Left cardiac atrium (tissue), 4 donors: ENCODE measurements at places on chromosomes 3 and 15.

DNA sequence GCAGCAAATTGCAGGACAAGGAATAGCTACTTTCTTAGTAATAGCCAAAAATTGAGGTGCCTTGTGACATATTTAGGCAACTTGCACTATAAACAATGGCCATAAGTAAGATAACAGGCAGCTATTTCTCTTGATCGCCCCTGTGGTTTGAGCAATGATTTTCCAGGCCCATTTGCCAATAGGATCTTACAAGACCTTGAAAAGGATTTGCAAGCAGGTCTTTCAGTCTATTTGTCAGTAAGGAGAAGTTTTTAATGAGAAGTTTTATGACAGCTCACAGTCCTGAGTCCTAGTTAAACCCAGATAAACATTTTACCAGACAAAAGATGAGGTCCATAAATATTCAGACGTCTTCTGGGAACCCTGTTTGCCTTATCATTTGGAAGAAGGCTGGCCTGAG is 645.5 kb downstream of the RBMS3 start:
- DNase-seq: no peak

- DNase-seq: no peak
These were observed 21.9 kb upstream of the CPNE9 start for GRCh38 chr3:9681723-9682081.

DNA sequence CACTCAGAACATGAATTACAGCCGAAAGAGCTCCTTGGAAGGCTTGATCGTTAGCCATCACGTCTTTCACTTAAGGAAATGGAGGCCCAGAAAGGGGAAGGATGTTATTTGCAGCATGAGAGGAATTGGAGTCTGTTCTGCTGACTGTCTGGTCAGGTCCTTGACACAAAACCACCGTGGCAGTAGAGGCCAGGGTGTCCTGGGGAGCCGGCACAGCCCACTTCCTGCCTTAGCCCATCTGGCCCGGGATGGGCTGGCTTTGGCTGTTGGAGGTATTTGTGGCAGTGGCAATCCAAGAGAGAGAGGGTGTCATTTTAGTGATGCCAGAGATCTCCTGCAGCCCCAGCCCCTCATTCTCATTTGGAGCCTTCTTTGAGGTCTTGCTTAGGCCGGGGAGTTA is 37.4 kb downstream of the ST6GAL1 start:
- DNase-seq: no peak

DNA sequence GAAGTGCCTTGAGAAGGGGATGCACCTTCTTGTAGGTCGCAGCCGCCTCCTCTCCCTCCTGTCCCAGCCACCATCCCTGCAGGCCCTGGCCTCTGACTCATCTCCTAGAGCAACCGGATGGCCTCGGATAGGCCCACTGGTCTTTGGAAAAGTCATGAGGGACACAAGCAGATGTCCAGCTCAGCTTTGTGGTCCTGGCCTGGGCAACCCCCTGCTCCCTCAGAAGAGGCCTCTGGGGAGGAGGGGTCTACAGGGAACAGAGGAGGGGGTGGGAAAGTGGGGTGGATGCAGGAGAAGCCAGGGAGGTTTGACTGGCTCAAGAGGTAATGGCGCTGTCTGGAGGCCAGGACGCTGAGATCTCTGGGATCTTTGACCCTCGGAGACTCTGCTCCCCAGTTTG is 259.2 kb upstream of the TLE3 start:
- DNase-seq: no peak

GRCh38 chr3:185366074-185366335 is 3.1 kb downstream of the MAP3K13 start:
- DNase-seq: no peak

- DNase-seq: no peak
These were observed 128.0 kb upstream of the MRPL3 start for GRCh38 chr3:131630807-131631206.

- no peak for DNase-seq
These were observed 521.5 kb downstream of the PYDC2 start for GRCh38 chr3:191982481-191982880.

DNA sequence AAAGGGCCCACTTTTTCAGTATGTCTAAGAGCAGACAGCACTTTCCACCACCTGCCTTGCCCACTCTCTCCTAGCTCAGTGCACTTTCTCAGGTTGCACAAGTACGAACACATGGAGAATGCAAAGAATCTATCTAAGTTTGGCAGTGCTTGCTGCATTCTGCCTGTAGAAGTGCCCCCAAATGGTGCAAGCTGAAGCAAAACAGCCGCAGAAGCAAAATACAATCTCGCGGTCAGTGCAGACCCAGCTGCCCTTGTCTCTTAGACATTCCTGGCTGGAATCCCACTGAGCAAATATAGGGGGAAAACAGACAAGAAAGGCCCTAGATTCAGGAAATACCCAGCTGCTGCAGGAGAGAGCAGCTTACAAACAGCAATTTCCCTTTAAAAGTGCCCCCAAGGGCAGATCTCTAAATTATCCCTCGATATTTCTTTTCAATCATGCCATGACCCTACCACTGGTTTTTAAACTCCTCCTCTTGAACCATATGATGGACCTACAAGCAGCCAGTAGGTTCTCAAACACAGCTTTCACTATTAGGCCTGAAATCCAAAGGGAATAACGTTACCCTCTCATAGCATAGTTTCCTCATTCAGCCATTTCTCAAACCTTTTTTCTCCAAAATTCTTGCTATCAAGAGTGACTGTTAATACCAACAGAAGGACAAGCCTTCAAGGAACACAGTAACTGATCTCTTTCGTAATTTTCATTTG is 67.0 kb downstream of the TNIK start:
- no peak for DNase-seq

DNA sequence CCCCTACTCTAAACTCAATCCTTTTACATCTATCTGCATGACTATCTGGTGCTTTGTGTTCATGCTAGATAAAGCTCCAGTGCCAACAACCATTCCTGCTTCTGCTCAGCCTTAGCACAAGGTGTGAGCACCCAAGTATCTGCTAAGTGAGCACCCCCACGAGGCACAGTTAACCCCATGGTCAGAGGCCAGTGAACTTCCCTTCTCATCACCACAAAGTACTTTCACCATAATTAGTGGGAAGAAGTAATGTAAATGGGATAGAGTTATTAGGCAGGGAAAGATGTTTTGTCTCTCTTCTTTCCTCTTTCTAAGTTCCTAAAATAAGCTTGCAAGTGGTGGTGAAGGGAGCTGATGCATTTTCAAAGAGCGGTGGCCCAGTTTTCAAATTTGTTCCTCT is 96.4 kb downstream of the ANO10 start:
- no peak for DNase-seq

DNA sequence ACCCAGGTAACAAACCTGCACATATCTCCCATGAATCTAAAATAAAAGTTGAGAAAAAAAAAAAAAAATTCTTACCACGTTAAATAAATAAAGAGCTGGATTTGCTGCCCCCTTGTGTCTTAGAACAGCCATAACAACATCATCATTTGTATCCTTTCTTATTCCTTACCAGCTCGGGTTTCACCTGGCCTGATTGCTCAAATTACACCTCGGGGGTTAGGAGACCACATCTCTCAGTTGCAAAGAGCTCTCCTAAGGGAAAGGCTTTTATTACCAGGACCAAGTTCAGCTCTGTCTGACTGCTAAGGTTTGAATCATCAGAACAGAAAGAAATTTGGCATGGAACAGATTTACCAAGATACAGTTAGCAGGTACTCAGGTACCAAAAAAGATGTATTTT is 25.8 kb upstream of the RPL39L start:
- DNase-seq: no peak

GRCh38 chr3:194871143-194871863 is 185.6 kb downstream of the FAM43A start:
- DNase-seq: peak; percentile 66

- no peak for DNase-seq
These were observed 61.4 kb upstream of the KLF13 start for GRCh38 chr15:31265090-31265870.

DNA sequence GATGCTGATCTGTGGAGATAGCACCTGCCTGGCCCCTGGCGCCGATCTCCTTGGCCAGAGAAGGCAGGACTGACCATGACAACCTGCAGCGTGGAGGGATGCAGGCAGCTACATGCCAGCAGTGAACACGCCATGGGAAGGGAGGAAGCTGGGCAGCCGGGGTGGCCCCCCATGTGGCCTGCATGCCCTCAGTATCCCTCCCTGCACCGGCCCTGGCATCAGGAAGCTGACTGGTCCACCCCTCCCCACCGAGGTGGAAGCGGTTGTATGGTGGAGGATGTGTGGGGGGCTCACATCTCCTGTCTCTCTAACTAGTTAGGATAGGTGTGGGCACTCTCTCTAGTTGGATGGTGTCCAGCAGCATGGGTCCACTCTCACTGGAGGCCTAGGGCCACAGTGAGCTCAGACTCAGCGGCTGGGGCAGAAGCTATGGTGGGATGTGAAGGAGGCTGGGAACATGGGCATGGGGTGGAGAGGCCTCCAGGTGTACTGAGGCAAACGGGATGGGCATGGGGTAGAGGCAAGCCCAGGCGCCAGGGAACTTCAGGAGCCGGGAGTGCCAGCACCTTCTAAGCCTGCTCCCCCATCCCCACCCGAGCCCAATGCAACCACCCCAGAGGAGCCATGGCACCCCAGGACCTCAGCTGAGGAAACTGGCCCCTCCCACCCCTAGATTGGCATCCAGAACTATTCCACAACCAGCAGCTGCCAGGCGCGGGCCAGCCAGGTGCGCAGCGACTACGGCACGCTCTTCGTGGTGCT is 1.8 kb upstream of the ABTB1 start:
- no peak for DNase-seq

GRCh38 chr3:8156138-8156537 is 345.5 kb upstream of the LMCD1 start:
- no peak for DNase-seq

GRCh38 chr15:26872206-26872605 is 5.3 kb downstream of the GABRA5 start:
- no peak for DNase-seq

- DNase-seq: no peak
These were observed 103.5 kb downstream of the SEMA6D start for GRCh38 chr15:47820747-47821319.

GRCh38 chr15:29939404-29939803 is 117.1 kb upstream of the TJP1 start:
- DNase-seq: no peak

- DNase-seq: no peak
These were observed 24.0 kb upstream of the RAF1 start for GRCh38 chr3:12687948-12688347.

- DNase-seq: no peak
These were observed 84.6 kb upstream of the ARHGEF3 start for GRCh38 chr3:56886314-56886713.

GRCh38 chr15:70378126-70379031 is 280.7 kb upstream of the TLE3 start:
- DNase-seq: no peak

GRCh38 chr3:35505181-35505580 is 134.1 kb upstream of the ARPP21 start:
- DNase-seq: no peak

DNA sequence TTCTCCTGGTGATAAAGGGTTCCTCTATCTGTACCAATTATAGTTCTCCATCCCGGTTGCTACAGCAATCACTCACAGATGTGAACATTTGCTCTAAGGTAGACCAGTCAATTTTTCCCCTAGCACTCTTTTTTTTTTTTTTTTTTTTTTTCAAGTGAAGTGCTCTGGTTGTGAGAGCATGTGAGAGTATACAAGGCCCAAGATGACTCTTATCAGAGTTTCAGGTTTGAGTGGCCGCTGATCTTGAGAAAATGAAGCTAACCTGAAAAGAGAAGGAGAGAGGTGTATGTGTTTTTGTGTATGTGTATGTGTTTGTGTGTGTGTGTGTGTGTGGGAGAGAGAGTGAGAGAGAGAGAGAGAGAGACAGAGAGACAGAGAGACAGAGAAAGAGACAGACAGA is 44.4 kb upstream of the OTOL1 start:
- DNase-seq: no peak

- DNase-seq: no peak
These were observed 4.6 kb upstream of the TRIM71 start for GRCh38 chr3:32813180-32813579.

- DNase-seq: no peak
These were observed 123.3 kb upstream of the MME start for GRCh38 chr3:154956815-154957214.

GRCh38 chr3:126392246-126392645 is 2.5 kb upstream of the CFAP100 start:
- no peak for DNase-seq

- no peak for DNase-seq
These were observed 1031.7 kb downstream of the MCTP2 start for GRCh38 chr15:95262866-95263564.

DNA sequence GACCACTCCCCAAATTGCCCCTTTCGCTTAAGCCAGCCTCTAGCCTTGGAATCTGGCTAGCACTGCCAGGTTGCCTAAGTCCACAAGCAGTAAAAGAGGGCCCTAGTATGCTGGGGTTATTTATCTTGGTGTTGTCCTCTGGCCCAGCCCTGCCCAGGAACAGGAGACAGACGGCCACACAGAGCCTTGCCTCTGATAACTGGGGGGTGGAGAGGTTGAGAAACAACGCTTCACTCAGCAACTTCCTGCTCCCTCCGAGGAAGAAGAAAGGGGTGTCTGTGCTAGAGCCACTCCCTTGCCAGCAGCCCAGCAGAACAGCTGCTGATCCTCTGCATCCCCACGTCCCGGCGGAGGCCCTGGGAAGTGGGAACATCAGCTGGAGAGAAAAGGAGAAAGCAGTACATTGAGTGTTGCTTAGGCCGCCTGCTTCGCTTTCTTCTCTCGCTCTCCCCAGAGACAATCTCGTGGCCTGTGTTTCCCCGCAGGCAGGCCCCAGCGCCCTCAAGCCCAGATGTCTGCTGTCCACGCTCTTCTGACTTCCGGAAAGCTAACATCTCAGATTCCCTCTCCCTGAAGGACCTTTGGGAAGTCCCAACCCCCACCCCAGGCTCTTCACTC is 22.6 kb upstream of the C3orf70 start:
- DNase-seq: peak; percentile 57

DNA sequence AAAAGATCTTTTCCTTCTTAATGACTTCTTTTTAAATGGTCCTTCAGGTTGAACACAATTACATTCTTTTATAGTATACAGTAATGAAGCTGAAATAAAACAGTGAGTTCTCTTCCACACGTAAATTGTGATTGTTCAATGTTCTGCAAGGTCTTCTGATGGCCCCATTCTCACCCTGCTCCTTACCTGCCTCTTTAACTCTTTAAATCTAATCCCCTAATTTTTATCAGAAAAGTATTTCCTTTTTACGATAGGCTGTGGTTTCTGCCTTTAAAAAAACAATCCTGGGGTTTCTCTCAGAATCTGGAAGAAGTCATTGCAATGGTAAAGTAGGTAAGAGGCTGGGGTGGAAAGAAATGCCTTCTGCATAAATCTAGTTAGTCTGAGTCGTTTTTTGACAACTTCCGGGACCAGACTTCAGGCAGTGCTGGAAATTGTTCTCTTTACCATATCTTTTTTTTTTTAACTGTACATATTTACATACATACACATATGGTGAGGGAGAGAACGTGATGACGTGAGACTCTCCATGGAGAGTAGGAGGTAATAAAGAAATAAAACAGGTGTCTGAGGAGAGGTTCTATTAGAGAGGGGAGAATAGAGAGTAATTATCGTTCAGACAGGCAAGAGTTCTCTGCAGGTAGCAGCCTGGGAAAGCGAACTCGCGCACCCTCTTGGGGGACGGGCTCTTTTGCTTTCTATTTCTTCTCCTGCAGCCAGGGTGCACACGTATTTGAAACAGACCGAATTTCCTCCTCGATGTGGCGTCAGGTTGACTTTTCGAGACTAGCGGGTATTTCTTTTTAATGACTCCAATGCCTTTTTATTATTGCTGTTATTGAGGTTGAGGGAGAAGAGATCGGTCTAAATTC is at the start of gene SIDT1:
Gene SIDT1 (plus strand): TSS at position 730 of the 872 bp plus-strand sequence. CDS start 467 bp downstream, outside the sequence.
- peak; percentile 24 for DNase-seq
